Uterine smooth muscle cell (primary cell): ENCODE measurements at places on chromosomes 16 and 17. TPM values are rescaled to one million over a fixed set of nuclear protein-coding genes. Genes with fewer than 3 reads are reported as not detected.

Gene MAPK8IP3
- total RNA-seq: 42.9 and 44.9 TPM in 2 replicates

Gene CDH13
- 107 and 133 TPM in 2 replicates for total RNA-seq

Gene KRTAP4-6
- not detected in 2 replicates for total RNA-seq

Gene HS3ST3B1
- 14.5 and 19.7 TPM in 2 replicates for total RNA-seq

Gene EVI2A
- total RNA-seq: 4.5 and 7.3 TPM in 2 replicates
